Bronchial epithelial cell (primary cell): ENCODE measurements at places on chromosomes 1 and 21. TPM values are rescaled to one million over a fixed set of nuclear protein-coding genes. Genes with fewer than 3 reads are reported as not detected.

INSRR gene
- total RNA-seq, result not detected in 2 replicates

PERM1 gene
- total RNA-seq, result under 0.01 TPM in 1 of 2 replicates, not detected in the other

GRCh38 chr1:208055535-208055934, 144.6 kb upstream of the CD34 start:
- no peak for DNase-seq

- no peak for DNase-seq
Measured at GRCh38 chr21:42395905-42396651, at the start of gene TMPRSS3. Gene TMPRSS3, minus strand, starts transcription at chr21:42396052. Its CDS starts 635 bp downstream, at chr21:42395417.

- DNase-seq, result no peak
Measured at GRCh38 chr21:37041706-37042271, 31.1 kb downstream of the PIGP start.

DNA sequence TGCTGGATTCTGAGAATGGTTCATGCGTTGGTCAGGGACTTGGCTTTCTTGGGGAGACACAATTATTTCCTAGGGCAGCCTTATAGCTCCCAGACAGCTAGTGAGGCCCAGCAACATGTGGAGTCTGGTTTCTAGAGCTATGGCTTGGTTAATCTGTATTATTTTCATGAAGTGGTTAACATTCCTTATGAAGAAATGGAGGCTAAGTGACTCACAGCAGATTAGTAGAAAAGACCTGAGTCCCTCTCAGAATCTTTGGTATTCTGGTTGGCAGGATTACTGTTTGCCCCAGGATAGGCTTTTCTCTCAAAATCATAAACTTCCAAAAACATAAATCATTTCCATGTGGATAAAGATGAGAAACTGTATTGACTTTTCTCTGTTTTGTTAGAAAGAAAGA, 42.3 kb downstream of the DUSP10 start:
- DNase-seq, result no peak

DNA sequence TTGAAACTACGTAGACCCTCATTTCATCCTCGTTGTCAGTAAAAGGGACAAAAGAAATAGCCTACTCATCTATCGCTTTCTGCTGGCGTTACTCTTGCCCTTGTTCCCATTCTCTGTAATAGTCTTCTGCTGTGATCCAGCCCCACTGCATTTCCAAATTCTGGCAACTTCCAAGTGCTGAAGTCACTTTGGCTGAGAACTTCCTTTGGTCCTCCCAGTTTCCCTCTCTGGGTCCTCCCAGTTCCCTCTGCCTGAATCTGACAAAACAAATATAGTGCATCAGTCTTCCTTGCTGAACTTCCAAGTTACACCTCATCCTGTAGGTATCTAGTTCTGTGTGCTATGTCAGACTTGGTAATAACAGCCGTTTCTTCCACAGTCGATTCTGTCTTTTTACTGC, 47.0 kb upstream of the PLA2G4A start:
- no peak for DNase-seq
